ENCODE measurements at places on chromosomes 5 and 9.

GRCh38 chr9:88643931-88644330, 109.0 kb downstream of the NXNL2 start:
- DNase-seq, result no peak

GRCh38 chr5:150067405-150067960, 18.9 kb downstream of the CSF1R start:
- DNase-seq, result no peak

GRCh38 chr5:143877196-143877595, 65.2 kb downstream of the HMHB1 start:
- no peak for DNase-seq

GRCh38 chr9:115006660-115007059, 76.3 kb upstream of the TNFSF8 start:
- peak; percentile 71 for DNase-seq

DNA sequence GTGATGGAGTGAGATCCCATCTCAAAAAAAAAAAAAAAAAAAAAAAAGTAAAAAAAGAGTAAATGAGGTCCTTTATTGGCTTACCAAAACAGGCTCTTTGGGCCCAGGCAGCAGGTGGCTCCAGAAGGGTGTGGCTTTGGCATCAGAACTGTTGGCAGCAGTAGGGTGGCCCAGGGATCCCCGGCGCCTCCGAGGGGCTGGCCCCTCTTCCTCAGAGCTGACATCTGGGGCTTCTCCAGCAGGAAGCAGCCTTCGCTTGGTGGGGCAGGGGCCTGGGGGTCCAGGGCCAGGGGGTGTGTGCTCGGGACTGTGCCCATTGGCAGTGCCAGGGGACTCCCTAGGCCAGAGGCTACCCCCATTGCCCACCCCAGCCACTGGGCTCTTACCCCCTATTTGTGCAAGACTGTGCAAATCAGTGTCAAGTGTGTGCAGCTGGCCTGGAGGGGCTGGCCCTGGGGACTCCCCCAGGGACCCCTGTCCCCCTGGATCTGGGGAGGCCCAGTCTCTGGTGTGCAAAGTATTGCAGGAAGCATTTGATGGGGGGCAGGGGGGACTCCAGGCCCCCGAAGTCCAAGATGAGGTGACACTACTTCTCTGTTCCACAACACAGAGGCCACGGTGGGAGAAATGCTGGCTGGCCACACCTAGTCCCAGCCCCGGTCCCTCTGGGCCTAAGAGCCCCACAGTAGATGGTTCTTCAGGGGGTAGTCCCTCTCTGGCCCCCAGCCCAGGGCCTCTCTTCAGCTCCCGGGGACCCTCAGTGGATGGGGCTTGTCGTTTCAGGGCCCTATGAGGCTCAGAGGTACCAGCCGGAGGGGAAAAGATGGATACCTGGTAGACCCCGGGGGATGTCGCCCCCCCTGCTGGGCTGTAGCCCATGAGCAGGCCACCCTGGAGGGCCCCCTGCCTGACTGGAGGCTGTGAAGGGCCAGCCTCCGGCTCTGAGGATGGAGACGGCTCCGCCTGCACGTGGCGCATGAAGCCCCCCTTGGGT, 4.7 kb upstream of the STOML2 start:
- DNase-seq, result no peak

DNA sequence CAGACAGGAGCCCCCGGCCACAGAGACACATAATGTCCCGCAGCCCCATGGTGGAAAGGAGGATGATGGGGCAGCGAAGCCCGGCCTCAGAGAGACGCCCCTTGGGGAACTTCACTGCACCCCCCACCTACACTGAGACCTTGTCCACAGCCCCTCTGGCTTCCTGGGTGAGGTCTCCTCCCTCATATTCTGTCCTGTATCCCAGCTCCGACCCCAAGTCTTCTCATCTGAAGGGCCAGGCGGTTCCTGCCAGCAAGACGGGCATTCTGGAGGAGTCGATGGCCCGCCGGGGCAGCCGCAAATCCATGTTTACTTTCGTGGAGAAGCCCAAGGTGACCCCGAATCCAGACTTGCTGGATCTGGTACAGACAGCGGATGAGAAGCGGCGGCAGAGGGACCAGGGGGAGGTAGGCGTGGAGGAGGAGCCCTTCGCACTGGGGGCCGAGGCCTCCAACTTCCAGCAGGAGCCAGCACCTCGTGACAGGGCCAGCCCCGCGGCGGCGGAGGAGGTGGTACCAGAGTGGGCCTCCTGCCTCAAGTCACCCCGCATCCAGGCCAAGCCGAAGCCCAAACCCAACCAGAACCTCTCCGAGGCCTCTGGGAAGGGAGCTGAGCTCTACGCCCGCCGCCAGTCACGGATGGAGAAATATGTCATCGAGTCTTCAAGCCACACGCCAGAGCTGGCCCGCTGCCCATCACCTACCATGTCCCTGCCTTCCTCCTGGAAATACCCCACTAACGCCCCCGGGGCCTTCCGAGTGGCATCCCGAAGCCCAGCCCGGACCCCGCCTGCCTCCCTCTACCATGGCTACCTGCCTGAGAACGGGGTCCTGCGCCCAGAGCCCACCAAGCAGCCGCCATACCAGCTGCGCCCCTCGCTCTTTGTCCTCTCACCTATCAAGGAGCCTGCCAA, 8.9 kb downstream of the SYNPO start:
- no peak for DNase-seq

DNA sequence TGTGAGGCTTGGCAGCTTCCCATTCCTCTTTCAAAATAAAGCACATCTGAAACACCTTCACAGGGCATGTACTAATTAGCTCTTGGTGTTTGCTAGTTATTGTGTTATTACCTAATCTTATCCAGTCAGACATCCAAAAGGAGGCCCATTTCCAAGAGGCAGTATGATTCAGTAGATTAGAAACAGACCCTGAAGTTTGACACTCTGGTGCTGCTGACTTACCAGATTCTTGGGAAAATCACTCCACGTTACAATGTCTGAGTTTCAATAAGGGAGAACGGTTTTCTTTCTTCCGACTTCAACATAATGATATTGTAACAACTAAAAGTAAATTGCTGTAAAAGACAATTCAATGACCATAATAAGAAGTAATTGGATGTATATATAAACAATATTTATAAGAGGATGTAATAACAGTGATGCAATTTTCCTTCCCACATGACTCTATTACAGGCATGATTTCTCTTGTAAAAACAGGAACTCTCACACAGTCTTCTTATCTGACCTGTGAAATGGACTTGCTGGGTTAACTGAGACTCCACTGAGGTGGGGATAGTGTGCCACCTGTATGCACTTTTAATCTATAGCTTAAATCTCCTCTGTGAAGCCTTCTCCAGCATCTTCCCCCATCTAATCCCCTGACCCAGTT, 181.3 kb upstream of the ELL2 start:
- DNase-seq, result peak; percentile 39

DNA sequence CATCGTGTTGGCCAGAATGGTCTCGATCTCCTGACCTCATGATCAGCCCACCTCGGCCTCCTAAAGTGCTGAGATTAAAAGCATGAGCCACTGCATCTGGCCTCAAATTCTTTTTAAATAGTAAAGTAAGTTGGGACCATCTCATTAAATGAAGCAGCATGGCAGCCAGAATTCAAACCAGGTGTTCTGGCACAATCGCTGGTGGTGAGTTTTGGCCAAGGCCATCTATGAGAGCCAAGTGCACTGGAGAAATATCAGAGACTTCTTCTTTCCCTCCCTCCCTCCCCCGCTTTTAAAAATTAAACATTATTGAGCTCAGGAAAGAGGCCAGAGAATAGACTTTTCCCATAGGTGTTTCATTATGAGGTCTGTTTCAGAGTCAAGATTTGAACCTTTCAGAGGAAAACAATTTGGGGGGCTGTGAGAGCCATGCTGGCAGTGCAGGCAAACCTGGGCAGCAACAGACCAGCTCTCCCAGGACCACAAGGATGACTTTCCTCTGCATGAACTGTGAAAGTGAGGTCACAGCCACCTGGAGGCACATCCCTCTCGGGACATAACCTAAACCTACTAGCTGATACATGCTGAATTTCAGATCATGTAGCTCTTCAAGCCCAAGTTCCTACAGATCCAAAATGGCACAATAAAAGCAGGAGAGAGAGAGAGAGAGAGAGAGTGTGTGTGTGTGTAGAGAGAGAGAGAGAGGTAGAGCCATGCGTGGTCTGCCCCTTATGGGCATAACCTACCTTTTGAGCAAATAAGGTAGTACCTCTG, 94.6 kb upstream of the DMRT1 start:
- no peak for DNase-seq

- no peak for DNase-seq
These were observed 16.9 kb upstream of the CPLX2 start for GRCh38 chr5:175854231-175855040.

DNA sequence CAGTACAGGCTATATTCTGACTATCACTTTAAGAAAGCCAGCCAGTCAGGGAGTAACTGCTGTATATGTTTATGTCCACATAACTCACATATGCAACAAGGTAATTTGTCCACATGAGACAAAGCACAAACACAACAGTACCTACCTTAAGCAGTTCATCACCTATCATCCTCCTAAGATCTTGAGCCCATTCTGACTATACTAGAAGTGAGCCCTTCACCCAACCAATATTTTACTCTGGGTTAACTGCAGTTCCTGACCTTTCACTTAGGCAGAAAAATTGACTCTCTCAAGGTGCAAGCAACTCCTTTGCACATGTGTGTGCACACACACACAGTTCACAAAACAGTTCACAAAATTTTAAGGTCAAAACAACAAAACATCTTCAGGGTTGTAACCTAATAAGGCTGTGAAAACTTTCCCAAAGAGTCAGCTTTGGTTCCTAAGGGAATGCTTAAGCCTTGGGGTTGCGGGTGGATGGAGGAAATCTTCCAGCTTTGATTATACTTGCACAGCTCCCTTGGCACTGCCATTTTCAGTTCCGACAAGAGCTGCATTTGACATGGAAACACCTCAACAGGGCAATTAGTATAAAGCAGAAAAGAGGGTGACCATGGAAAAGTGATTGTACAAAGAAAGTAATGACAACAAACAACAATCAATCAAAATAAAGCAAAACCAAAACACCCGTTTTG, 215.3 kb downstream of the NFIB start:
- DNase-seq, result no peak

DNA sequence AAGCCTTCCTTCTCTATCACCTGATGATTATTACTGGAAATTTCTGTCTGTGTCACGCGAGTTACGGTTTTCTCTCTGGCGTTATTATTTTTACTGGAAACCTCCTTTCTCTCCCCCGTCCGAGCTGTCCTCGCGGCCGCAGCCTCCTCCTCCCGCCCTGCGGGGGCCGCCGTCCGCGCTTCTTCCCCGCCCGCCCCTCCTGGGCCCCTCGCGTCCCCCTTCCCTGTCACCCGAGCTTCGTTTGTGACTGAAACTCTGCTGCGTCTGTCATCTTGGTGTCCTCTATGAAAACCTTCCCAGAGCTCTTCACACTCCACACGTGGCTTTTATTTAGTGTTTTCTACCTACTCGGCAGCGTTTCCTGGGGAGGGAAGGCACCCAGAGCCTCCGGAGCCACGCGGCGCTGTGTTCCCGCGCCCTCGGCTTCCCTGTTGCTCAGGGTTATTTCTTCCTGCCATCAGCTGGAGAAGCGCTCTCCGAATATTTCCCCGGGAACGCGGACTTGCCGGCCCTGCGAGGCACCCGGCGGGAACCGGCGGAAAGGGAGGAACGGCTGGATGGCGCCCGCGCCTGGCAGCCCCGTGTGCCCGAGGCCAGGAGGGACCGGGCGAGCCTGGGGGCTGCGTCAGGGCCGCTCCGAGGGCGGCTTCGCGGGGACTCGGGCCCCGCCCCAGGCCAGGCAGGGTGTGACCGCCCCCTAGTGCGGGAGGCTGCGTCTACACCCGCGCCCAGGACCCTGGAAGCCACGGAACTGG, 33.9 kb downstream of the TRIP13 start:
- DNase-seq, result peak; percentile 11

- DNase-seq, result no peak
These were observed 302.6 kb downstream of the ACTL7B start for GRCh38 chr9:108553111-108553635.

GRCh38 chr9:26169708-26170107, 491.5 kb upstream of the TUSC1 start:
- DNase-seq, result peak; percentile 61
